ENCODE measurements at places on chromosomes 6 and 20. TPM values are rescaled to one million over a fixed set of nuclear protein-coding genes. Genes with fewer than 3 reads are reported as not detected.

HRH3 gene
- total RNA-seq: not detected

PPP1R3G gene
- total RNA-seq: 0.59 TPM

SCRT2 gene
- not detected for total RNA-seq

VSTM2L gene
- total RNA-seq: 1.5 TPM

RHAG gene
- total RNA-seq: not detected

PROCR gene
- total RNA-seq: 32.9 TPM

LBP gene
- total RNA-seq: not detected

KCNG1 gene
- total RNA-seq: 51.0 TPM

APOM gene
- total RNA-seq: 3.6 TPM
